ENCODE measurements at places on chromosomes 7 and 10. TPM values are rescaled to one million over a fixed set of nuclear protein-coding genes. Genes with fewer than 3 reads are reported as not detected.

Gene CUTC
- 19.2 TPM for total RNA-seq

Gene SHH
- 0.10 TPM for total RNA-seq

Gene POLR2J2
- 7.9 TPM for total RNA-seq

Gene CHST15
- total RNA-seq: 23.9 TPM

Gene COL1A2
- 0.52 TPM for total RNA-seq

Gene CAV2
- 4.1 TPM for total RNA-seq

Gene GDF10
- total RNA-seq: not detected

Gene PRR15
- total RNA-seq: not detected

Gene ASB15
- total RNA-seq: not detected

Gene MBLAC1
- 1.5 TPM for total RNA-seq

Gene TEX36
- total RNA-seq: not detected

Gene TRIM50
- not detected for total RNA-seq

Gene CH25H
- total RNA-seq: 0.63 TPM

Gene PRKG1
- 1.2 TPM for total RNA-seq

Gene HOXA9
- 0.52 TPM for total RNA-seq

Gene CASTOR2
- total RNA-seq: 4.5 TPM

Gene TPK1
- total RNA-seq: 22.6 TPM

Gene CLDN3
- not detected for total RNA-seq

Gene EBLN1
- total RNA-seq: not detected

Gene NYAP1
- total RNA-seq: 0.10 TPM

Gene ZMIZ1
- total RNA-seq: 26.2 TPM

Gene SPDYE9
- total RNA-seq: not detected

Gene DOCK1
- 0.42 TPM for total RNA-seq

Gene GARIN1A
- total RNA-seq: 0.52 TPM

Gene SERPINE1
- 2.3 TPM for total RNA-seq

Gene LIPF
- total RNA-seq: not detected

Gene SFXN4
- 7.5 TPM for total RNA-seq

Gene SORBS1
- 5.2 TPM for total RNA-seq

Gene ELN
- not detected for total RNA-seq

Gene EN2
- total RNA-seq: not detected

Gene TECPR1
- total RNA-seq: 29.8 TPM

Gene SRRM3
- not detected for total RNA-seq

Gene MMD2
- not detected for total RNA-seq

Gene CHAT
- not detected for total RNA-seq

Gene THSD7A
- total RNA-seq: 0.10 TPM

Gene C7orf33
- total RNA-seq: not detected

Gene IDI2
- total RNA-seq: not detected

Gene HOXA7
- 0.10 TPM for total RNA-seq

Gene LRRN3
- 3.8 TPM for total RNA-seq

Gene FLNC
- total RNA-seq: under 0.01 TPM

Gene CALML3
- total RNA-seq: not detected

Gene PLPP4
- not detected for total RNA-seq

Gene TMEM176B
- total RNA-seq: 4.7 TPM

Gene SFRP5
- total RNA-seq: 0.52 TPM

Gene MGAM2
- 0.10 TPM for total RNA-seq

Gene ITGA8
- not detected for total RNA-seq

Gene PRRT4
- 0.10 TPM for total RNA-seq

Data from mononuclear cell (primary cell).